ENCODE measurements at places on chromosomes 2 and 18.

DNA sequence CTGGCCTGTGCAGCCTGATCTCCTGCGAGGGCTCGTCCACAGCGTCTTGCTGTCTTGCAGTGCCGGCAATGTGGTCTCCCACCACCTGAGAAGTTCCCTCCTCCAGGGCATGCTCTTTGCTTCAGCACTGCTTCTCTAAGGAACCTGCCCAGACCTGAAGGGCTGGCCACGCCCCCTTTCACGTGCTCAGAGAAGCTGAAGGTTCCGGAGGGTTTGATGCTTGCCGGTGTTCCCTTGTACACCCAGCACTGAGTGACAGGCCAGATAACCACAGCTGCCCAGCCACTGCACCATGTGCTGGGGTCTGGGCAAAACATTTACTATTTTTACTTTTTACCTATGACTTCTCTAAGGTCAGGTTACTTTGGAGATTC is 1.7 kb upstream of the POLR2D start:
- DNase-seq: peak; percentile 80

GRCh38 chr2:9661261-9661660 is 30.5 kb upstream of the YWHAQ start:
- DNase-seq: no peak

DNA sequence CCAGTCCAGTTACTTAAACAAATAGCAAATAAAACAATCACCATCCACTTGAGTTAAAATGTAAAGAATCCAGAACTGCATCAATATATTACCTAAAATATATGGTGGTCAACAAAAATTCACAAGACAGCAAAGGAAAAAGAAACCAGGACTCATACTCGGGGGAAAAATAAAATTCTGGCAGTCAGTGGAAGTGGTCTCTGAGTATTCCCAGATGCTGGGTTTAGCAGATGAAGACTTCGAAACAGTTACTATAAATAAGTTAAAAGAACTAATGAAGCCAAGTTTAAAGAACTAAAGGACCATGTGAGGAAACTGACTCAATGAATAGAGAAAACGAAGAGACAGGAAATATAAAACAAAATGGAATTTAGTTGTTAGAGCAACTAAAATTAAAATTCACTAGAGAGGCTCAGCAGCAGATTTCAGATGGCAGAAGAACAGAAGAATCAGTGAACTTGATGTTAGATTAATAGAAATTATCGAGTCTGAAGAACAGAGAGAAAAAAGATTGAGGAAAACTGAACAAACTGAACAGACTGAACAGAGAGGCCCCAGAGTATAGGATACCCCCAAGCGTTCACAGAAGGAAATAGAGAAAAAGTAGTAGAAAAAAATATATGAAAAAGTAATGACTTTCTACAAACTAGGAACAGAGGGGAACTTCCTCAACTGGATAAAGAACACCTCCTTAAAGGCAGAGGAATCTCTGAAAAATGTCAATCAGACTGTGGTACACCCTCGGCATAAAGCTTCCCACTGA is 27.9 kb downstream of the MGAT4A start:
- no peak for DNase-seq

DNA sequence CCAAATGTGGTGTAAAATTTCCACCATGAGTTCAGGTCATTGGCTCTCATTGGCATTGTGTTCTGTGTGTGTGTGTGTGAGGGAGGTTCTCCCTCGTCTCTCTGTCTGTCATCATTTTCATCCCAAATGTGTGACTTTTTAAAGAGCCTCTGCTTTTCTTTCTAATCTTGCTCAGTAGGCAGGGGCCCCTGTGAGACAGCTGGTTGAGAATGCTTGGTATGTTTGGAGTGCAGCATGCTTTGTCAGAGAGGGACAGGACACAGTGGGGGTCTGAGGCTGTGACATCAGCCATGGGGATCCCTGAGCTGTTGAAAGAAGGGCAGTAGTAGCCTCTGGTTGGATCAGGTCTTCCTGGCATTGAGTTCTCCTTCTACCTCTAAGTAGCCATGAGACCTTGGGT is 10.6 kb downstream of the PTPRM start:
- DNase-seq: no peak

- DNase-seq: no peak
Observed at GRCh38 chr2:231693956-231694355, 14.4 kb upstream of the PTMA start.

GRCh38 chr18:3269241-3269913 is 7.4 kb downstream of the MYL12B start:
- no peak for DNase-seq

GRCh38 chr2:219634171-219634940 is 6.9 kb downstream of the SLC4A3 start:
- no peak for DNase-seq

DNA sequence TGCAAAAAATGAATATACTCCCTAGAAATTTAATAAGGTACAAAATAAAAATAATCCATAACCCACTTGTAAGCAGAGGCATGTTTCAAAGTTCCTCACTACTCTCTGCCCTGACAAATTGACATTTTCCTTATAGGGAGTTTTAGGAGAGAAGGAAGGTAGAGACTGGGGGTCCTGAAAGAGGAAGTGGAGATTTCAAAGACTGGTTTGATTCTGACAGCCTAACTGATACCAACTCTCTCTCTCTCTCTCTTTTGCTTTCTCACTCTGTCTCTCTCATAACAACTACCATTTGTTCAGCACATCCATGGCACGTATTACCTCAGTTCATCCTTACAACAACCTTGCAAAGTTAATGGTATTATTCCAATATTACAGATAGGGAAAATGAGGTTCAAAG is 18.6 kb downstream of the FZD7 start:
- DNase-seq: no peak

- DNase-seq: no peak
Observed at GRCh38 chr2:6782517-6783237, 83.0 kb downstream of the CMPK2 start.

DNA sequence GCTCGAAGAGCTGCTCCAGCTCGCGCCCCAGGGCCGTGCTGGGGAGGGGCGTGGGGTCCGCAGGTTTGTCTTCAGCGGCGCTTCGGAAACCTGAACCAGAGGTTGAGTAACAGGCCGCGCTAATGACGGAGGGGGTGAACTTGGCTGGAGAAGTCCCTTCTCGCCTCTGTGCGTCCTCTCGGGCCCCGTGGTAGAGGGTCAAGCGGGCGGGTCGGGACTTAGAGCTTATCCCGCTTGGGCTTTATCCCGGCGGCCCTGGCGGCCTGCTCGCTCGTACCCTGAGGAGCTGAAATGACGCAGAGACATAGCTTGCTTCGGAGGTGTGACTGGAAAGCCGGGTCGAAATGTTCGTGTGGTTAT is 479 bp downstream of the RNMT start:
- no peak for DNase-seq

GRCh38 chr2:48530033-48530811 is at the start of gene STON1:
STON1 (plus strand) TSS chr2:48530154; CDS start chr2:48580634, 50,480 bp downstream.
- peak; percentile 16 for DNase-seq

- DNase-seq: no peak
Observed at GRCh38 chr2:85398426-85399182, 11.6 kb downstream of the CAPG start.

GRCh38 chr2:200585730-200586643 is at the start of gene AOX1:
AOX1 (plus strand) TSS chr2:200586014; CDS start chr2:200586109, 95 bp downstream.
- DNase-seq: peak; percentile 5

GRCh38 chr2:108944601-108945331 is 44.3 kb downstream of the EDAR start:
- no peak for DNase-seq

- DNase-seq: no peak
Observed at GRCh38 chr2:208285853-208286252, 19.8 kb downstream of the PIKFYVE start.

DNA sequence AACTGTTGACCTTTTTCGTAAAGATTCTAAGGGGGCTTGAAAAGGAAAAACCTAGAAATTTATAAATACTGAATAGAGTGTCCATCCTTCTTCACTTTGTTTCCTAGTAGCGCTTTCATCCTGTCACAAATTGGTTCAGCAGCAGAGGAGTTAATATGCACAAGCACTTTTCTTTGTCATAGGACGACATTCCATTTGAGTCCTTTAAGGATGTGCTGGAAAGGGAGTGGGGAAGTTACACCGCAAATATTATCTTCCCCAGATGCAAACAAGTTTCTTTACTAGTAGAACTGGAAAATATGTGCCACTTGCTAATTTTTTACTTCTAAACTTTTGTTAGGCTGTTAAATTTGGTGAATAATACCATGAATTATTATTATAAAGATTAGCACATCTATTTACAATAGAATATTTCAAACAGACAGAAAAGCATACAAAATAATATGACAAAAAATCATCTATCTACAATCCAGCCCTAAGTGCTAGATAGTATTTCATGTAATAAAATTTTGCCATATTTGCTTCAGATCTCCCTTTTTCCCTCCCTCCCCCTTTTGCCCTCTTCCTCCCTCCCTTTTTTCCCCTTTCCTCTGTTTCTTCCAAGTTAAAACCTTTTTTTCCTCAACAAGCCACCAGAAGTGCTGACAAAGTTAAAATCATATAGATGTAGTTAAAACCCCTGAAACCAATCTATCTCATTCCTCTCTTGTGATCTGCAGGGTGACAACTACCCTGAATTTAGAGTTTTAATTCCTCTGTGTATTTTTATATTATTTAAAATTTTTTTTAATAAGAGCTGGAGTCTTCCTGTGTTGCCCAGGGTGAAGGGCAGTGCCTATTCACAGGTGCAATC is 50.5 kb upstream of the MAP4K3 start:
- no peak for DNase-seq

DNA sequence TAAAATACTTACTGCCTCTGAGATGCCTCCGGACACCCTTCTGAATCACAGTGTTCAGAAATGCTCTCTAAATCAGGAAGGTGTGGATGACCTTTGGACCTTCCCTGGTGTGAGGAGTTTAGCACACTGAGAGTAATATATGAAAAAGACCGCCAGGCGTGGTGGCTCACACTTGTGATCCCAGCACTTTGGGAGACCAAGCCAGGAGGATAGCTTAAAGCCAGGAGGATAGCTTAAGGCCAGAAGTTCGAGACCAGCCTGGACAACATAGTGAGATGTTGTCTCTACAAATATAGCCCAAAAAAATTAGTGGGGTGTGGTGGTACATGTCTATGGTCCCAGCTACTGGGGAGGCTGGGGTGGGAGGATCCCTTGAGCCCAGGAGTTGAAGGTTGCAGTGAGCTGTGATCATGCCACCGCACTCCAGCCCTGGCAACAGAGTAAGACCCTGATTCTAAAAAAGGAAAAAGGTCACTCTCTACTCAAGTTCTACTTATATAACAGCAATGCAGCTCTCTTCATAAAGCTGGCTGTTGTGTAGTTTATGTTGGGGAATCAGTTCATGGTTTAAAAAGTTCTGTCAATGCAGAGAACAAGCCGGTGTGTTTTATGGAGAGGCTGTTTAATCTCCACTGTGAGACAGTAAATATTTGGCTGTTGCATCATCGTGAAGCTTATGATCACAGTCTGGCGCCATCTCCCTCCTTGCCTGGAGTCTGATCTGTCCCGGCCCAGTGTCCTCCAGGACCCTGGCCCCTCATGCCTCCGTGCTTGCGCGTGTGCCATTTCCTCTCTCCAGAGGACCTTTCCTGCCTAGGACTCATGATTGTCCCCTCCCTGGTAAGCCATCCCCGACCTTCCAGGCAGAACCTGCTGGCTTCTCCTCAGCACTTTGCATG is 184.5 kb downstream of the FAM210A start:
- no peak for DNase-seq

DNA sequence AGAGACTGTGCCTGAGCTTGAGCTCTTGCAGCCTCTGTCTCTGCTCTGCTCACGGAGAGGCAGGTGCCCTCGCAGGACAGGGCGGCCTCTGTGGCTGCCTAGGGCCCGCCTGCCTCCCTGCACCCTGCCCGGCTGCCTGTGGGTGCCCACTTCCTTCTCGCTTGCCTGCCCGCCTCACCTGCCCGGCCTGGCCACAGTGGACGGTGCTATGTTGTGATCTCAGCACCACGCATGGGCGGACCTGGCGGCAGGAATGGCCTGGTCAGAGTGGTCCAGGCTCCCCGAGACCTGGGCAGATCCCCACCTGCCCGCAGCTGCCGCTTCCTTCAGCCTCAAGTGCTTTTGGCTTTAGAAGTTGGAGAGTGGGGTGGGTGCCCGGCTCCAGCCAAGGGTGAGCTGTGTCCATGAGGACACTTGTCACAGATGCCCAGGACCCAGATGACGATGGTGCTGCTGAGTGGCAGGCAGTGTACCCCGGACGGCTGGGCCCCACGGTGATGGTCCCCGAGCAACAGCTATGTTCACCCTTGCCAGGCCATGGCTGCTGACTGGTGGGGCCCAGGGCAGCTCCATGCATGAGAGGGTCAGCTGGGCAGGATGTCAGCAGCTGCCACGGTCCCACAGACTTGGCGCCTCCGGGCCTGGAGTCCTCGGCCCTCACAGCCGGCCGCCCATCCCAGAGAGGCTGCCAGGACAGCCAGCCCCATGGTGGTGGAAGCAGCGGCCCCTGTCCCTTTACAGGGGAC is 25.3 kb downstream of the RTP5 start:
- DNase-seq: no peak

DNA sequence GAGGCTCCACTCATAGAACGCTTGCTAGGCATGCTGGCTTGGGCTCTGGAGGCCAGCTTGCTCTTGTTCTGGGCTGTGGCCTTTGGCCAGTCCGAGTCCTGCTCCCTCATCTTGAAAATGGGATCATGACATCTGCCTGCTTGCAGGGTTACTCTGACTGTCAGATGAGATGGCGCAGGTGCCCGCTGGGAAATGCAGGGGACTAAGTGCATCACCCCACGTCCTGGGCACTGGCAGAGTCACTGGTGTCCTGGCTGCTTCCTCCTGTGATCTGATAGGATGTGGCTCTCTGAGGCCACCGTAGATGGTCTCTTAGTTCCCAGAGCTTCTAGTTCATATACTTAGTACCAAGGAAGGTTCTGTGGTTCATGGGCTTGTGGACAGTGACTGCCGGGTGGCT is 18.5 kb downstream of the LDLRAD4 start:
- DNase-seq: no peak

- no peak for DNase-seq
Observed at GRCh38 chr18:79259218-79259617, 136.5 kb upstream of the NFATC1 start.

- no peak for DNase-seq
Observed at GRCh38 chr2:65688141-65688886, 255.9 kb upstream of the SPRED2 start.

GRCh38 chr2:192155511-192156118 is 39.1 kb downstream of the TMEFF2 start:
- no peak for DNase-seq

GRCh38 chr2:208096080-208096479 is 28.2 kb downstream of the CRYGD start:
- DNase-seq: no peak

GRCh38 chr18:12005538-12006487 is 24.5 kb downstream of the IMPA2 start:
- DNase-seq: no peak

GRCh38 chr2:197168705-197169104 is 141.9 kb downstream of the ANKRD44 start:
- DNase-seq: peak; percentile 47

GRCh38 chr2:143907801-143908200 is 612.1 kb downstream of the ZEB2 start:
- DNase-seq: no peak

DNA sequence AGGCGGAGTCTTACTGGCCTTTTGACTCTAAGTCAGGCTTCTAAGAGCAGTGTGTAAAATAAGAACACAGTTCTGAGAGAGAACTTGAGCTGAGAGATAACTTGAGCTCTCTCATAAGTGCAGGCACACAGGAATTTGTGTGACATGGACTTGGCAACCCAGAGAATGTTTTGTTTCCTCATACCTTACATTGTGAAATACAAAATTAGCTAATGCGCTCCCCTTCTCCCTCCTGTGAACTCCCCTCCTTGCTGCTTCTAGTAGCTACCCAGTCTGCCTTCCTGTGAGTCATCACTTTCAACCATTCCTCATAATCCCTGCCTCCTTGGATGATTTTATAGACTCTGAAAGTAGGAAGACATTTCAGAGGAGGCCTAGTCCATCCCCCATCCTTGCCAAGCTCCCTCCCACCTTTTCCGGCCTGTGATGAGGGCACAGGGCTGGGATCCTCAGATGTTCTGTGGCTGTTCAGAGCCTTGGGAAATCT is 22.6 kb downstream of the FER1L5 start:
- DNase-seq: no peak

All from CD4-positive, CD25-positive, alpha-beta regulatory T cell (primary cell).